CD4-positive, alpha-beta memory T cell (primary cell): ENCODE measurements at places on chromosomes 3 and 15. TPM values are rescaled to one million over a fixed set of nuclear protein-coding genes. Genes with fewer than 3 reads are reported as not detected.

- no peaks in the 10 kb centered on the region for H3K4me1 ChIP-seq
- H3K4me3 ChIP-seq = no peak overlapping the region
- H3K27ac ChIP-seq = no peak overlapping the region
- no peaks in the 10 kb centered on the region for H3K27me3 ChIP-seq
Measured at GRCh38 chr3:132378048-132378762, 39.1 kb upstream of the DNAJC13 start.

- no peaks in the 10 kb centered on the region for H3K36me3 ChIP-seq
- no peak overlapping the region for H3K4me3 ChIP-seq
- H3K27me3 ChIP-seq = peaks cover 1% of the 10 kb centered on the region
- H3K27ac ChIP-seq = no peak overlapping the region
- H3K4me1 ChIP-seq = no peaks in the 10 kb centered on the region
Measured at GRCh38 chr3:120487191-120487650, 36.4 kb upstream of the FSTL1 start.

DNA sequence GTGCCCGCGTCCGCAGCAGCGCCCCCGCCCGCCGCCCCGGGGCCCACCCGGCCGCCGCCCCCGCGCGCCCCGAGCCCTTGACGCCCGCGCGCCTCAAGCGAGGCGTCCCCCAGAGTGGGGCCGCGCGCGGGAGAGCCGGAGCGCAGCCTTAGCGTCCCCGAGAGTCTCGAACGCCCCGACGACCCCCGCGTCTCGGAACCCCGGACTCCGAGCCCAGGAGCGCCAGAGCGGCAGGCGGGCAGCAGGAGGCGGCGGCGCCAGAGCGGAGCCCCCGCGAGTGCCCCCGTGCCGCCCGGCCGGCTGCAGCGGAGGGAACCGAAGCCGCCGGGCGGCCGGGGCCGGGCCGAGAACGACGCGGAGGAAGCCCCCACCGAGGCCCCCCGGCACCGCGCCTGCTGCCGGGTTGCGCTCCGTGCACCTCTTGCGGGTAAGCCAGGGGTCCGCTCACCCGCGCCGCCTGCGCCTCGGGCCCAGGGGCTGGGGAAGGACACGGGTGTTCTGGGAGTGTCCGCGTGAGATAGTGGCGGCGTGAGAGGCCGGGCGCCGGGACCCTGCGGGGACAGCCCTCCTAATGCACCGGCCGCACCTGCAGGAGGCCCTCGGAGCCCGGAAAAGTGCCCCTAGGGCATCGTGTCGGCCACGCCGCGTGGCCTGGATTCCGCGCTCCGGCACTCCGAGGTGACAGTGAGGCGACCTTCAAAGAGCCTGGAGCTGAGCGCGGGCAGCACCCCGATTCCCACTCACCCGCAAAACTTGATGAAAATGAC, 52.0 kb upstream of the ULK4 start:
- H3K4me1 ChIP-seq = peaks cover 32% of the 10 kb centered on the region
- H3K27ac ChIP-seq = peak overlapping the region; percentile 52
- DNase-seq = peak; percentile 30
- H3K27me3 ChIP-seq = no peaks in the 10 kb centered on the region
- no peaks in the 10 kb centered on the region for H3K36me3 ChIP-seq
- peak overlapping the region; percentile 67 for H3K4me3 ChIP-seq

The CAMK2N2 gene
- 0.25 TPM for total RNA-seq
